AG09309 (cell line): ENCODE measurements at places on chromosomes 5 and 9.
A peak's percentile ranks its signal among the peaks of the same experiment; 100 is the strongest.

DNA sequence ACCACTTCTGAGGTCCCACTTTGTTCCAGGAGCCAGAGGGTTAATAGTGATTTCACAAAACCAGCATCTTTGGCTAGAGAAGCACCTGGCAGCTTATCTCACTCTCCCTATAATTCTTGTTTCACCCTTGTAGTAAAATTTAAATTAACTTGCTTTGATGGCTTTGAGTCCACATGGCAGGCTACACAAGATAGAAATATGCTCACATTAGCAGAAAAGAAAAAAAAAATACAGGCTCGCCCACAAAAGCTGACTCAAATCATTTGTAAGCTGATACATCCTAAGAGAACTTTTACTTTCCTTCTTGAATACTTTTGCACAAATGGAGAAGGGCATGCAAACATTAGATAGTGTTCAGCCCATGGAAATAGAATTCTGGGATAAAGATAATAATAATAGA lies 36.2 kb downstream of the TNFSF15 start:
- peak; percentile 11 for DNase-seq

DNA sequence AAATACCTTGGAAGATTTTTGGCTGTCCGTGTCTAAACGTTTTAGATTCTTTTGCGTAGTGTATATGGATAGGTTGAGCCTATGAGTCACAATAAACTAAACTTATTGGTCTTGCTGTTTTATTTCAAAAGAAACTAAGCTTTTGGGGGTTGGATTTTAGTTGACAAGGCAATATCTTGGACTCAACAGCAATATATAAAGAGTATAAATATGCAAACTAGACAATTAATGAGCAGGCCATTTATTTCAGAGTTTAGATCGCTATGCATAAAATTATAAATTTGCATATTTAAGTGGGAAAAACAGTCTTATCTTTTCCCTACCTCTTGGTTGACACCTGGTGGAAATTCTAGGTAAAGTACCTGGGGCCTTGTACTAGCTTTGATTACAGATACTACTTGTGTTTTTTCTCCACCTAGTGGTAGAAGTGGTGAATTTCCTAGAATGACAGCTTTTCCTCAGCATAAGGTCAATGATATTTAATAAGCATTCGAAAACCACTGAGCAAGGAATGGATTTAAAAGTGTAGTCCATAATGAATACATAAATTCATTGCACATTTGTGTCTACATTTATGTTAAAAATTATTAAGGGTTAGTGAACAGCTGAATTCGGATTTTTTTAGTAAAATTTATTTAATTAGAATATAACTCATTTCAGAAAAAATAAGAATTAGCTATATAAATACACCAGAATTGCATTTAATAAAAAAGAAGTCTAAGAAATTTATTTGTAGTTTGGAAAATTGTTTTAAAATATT lies 1.7 kb upstream of the ARRDC3 start:
- DNase-seq = peak; percentile 83

DNA sequence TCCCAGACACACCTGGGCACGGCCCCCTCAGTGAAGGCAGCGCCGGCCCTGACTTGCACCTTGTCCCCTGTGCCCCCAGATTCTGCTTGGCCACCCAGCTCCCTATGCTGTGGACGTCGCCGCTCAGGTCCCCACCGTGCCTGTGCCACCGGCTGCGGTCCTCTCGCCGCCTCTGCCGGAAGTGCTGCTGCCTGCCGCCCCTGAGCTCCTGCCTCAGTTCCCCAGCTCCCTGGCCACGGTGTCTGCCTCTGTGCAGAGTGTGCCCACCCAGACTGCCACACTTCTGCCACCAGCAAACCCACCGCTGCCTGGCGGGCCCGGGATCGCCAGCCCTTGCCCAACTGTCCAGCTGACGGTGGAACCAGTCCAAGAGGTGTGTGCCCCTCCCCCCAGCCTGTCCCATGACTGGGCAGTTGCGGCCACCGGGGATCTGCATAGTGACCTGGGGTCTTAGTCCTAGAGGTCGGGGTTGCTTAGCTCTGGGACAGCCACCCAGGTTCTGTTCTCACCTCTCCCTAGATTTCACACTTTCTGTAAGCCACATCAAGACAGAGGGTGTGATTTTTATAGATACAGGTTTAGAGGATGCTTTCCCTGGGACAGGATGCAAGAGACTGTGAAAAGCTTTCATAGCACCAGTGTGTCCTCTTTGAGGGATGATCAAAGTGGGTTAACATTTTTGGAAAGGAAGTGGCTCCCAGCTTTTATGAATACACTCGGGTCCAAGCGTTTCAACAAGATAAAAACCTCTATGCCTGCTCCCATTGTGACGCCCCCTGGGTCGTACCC lies 78.0 kb downstream of the WNK2 start:
- DNase-seq = no peak

- peak; percentile 97 for DNase-seq
Observed at GRCh38 chr9:86494644-86495111, 140.5 kb upstream of the TUT7 start.

GRCh38 chr5:66538126-66538525 lies 58.1 kb upstream of the MAST4 start:
- DNase-seq = no peak

DNA sequence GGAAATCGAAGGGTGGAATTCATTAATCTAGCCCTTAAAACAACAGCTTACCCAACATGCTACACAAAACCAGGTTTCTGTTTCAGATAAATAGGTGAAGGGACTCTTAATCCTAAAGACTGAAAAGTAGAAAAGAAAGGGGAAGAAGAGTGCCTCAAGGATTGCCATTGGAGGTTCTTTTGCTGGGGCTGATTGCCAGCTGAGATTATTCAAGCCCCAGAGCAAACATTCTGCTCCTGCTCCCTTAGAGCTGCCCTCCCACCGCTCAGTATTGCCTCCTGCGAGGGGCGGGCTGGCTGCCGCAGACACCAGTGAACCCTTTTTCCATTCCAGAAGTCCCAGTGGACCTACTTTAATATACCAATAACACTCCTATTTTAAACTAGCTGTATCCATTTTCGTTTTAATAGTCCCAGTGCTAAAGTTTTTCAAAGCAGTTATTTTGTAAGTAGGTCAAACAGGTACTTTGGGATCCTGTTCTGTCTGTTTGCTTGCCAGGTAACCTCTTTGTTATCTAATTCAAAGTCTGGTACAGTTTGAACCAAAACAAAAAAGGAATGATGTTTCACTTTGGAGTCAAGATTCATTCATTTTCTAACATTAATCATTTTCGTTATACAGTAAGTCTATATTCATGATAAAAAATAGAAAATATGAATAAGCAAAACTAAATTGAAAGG lies 38.6 kb downstream of the HMGCS1 start:
- no peak for DNase-seq

GRCh38 chr9:34783951-34784487 lies 74.1 kb upstream of the CCL21 start:
- no peak for DNase-seq
